ENCODE measurements at places on chromosomes 16 and 17.

DNA sequence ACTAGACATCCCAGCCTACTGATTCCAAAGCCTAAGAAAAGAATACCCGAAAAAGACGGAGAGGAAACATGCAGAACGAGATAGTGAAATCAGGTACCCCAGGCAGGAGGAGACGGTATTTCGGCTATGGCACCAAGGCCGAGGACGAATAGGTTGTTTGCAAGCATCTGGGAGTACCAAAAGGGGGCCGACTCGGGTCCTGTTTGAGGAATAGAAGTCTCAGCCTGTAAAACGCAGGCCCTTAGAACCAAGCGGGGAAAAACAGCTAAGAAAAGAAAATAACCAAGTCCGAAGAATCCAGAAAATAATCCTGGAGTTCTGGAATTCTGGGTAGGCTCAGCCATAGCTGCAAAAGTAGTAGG lies 537 bp downstream of the SLC35B1 start:
- DNase-seq: no peak

DNA sequence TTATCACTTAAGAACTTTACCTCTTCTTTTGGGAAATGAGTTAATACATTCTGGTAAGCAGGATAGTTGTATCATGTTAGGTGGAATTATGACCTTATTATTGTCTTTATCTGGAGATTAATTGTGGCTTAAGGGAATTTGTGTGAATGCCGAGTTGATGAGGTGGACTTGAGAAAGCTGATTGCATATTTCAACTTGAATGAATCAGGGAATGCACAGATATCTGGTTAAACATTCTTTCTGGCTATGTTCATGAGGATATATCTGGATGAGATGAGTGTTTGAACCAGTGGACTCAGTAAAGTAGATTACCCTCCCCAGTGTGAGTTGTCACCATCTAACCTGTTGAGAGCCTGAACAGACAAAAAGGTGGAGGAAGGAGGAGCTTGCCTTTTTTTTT lies 326.1 kb upstream of the GOT2 start:
- DNase-seq: no peak

DNA sequence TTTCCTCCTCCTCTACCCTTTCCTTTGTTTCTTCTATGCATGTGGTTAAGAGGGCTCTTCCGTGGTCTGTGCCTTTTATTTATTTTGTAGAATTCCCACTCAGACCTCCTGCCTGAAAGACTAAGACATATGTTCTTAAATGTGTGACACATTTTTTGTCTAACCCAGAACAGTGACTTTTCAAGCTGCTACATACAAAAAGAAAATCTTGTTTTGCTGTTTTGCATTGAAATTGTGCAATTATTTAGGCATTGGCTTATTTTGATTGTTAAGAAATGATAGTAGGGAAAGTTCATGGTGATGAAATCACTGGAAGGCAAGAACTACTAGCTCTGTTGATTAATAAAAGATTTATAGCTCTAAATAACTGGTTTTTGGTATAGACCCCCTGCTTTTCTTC lies 76.8 kb downstream of the TUBD1 start:
- DNase-seq: no peak

- DNase-seq: no peak
These were observed 138.7 kb downstream of the GAS7 start for GRCh38 chr17:10059684-10060211.

GRCh38 chr17:45705123-45706009 lies 78.8 kb upstream of the CRHR1 start:
- no peak for DNase-seq

- no peak for DNase-seq
These were observed 9.4 kb upstream of the MEOX1 start for GRCh38 chr17:43671031-43671692.

- DNase-seq: no peak
These were observed 30.0 kb upstream of the KDM6B start for GRCh38 chr17:7803981-7804380.

DNA sequence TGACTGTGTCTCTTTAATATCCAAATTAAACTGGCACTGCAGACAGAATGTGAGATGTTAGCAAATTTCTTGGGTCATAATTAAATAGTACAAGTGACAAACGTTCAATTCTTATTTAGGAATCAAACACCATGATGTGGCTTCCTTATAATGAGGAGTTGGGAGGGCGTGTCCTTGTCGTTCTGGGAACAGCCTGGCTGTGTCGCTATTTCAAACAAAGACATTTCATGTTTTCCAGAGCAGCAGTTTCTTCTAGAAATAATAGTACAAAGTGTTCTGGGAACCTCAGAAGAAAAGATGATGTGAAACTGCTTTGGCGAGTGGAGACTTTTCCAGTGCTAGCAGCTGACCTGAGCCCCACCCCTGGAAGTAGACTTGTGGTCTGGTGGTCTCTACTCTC lies 301.7 kb upstream of the N4BP1 start:
- no peak for DNase-seq

DNA sequence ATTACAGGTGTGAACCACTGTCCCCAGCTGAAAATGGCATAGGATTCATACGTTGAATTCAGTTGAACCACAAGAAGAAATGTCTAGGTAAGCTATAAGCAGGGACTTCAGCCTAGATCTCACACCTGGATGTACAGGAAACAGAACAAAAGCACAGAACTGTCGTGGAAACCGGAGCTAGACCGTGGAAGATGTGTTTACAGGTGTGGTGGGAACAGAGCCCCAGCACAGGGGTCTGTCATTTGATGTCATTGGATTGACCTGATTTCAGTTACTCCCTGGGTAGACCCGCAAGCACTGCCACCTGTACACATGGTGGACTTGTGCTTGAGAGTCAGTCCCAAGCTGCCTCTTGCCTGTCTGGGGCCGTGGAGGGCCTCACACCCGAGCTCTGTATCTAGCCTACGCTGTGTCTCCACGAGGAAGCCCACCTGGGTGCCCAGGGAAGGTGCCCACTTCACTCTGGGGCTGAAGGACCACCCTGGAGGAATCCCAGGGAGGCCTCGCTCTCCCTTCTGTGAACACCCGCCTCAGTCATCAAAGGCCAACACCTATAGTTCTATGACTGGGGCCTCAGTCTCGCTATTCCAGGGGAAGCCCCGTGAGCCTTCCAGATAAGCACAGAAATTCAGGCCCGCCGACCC lies 32.2 kb upstream of the MLKL start:
- DNase-seq: no peak

DNA sequence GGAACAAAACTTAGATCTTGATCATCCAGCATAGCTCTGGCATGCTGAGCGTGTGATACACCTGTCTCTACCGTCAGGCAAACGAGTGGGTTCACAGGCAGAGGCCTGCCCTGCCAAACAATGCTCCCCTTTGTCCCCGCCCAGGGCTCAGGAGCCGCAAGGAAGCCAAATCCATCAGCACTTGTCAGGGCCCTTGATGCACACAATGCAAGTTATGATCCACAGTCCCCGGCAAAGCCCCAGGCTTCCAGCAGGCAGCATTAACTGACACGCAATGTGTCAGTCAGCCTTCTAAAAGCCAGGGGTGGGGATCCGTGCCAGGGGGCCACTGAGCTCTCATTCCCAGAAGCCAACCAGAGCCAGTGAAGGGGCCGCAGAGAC lies 460.9 kb downstream of the SLC39A11 start:
- no peak for DNase-seq

DNA sequence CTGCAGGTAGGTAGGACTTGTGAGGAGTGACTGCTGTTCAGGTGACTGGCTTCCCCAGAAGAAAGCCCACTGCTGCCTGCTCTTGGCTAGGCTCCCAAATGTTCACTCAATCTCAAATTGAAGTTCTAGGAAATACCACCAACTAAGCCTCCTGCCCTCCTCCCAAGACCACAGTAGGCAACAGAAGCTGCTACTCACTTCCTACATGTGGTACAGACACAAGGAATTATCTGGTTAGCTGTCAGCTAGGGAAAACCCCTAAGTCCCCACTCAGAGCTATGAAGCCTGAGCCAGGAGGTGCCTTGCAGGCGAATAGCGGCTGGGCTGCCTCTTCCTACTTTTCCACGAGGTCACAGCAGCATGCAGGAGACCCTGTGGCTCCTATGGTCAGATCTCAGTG lies 4.9 kb downstream of the FBXO39 start:
- no peak for DNase-seq

- DNase-seq: peak; percentile 40
These were observed 717 bp upstream of the CNP start for GRCh38 chr17:41965694-41966462.

- no peak for DNase-seq
These were observed 4.2 kb downstream of the TTC19 start for GRCh38 chr17:16003841-16004240.

- no peak for DNase-seq
These were observed 112.6 kb upstream of the LHX1 start for GRCh38 chr17:36824678-36825101.

- DNase-seq: no peak
These were observed 6.0 kb downstream of the RSPRY1 start for GRCh38 chr16:57192146-57192545.

- no peak for DNase-seq
These were observed 16.0 kb downstream of the ENGASE start for GRCh38 chr17:79090443-79091225.

GRCh38 chr16:21723532-21723931 lies 59.8 kb downstream of the OTOA start:
- no peak for DNase-seq

- DNase-seq: no peak
These were observed 7.3 kb upstream of the CBX8 start for GRCh38 chr17:79803997-79804855.

Data from T-helper 17 cell (primary cell).